Cortex of kidney (tissue), 1 donor: ENCODE measurements at places on chromosomes 16 and 17.

DNA sequence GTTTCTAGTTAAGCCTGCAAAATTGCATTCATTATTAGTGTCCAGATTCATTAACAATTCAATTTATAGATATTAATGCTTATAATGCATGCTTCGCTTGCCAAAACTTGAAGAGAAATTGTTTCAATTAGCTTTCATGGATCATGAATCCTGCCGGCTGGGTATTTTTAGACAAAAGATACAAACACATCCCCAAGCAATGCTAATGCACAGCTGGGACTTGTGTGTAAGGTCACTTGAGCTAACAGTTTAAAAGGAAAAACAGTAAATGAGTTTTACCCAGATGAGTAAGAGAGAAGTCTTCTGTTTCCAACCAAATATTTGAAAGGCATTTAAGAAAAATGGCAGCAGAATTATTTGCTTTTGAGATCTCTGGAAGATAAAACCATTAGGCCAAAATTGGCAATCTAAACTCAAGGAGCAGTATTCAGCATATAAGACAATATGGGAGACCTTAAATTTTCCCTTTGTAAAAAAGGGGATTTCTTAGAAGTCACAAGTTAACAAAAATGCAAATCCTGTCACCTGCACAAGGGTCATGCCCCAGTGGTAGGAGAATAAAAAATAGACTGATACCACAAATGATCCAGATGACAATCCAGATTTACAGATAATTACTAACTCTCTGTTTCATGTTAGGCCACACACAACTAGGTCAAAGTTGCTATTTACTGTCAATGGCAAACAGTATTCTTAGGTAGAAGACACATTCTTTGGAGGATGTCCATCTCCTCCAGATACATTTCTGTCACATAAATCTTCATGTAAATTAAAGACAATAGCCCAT lies 418.4 kb upstream of the PMFBP1 start:
- no peak for DNase-seq

DNA sequence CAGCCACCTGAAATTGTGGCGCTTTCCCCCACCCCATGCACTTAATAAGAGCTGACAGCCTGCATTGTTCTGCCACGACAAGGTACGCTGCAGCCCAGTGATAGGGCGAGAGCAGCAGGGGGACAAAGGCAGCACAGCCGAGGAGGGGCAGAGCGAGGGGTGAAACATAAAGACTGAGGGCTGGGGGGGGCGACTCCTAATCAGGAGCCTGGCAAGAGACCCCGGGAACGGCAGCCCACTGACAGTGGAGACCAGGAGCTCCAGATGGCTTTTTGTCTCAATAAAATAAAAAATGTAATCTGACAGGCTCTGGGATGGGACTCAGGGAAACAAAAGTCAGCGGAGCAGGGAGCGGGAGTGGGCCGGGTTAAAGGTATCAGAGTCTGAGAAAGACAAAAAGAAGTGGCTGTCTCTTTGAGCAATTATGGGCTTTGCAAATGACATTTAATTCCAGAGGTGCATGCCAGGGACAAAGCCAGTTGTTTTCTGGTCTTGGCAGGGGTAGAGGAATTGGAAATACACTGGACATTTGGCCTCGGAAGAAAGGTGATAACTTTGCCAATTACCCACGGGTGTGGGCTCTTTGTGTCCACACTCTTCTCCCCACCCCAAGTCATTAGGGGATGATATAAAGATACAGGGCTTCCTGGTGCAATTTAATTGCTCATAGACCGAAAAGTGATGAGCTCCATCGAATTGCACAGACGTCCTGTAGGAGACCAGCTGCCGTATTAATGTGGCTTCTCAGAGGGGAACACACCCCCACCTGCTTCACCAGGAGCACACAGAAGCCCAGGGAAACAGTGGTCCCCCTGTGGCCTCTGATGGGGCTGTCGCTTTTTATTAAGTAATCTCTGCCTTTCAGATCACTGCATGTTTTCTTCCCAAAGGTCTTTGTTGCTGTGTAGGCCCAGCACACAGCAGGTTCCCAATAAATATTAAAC lies 17.6 kb upstream of the CCDC182 start:
- DNase-seq = no peak

DNA sequence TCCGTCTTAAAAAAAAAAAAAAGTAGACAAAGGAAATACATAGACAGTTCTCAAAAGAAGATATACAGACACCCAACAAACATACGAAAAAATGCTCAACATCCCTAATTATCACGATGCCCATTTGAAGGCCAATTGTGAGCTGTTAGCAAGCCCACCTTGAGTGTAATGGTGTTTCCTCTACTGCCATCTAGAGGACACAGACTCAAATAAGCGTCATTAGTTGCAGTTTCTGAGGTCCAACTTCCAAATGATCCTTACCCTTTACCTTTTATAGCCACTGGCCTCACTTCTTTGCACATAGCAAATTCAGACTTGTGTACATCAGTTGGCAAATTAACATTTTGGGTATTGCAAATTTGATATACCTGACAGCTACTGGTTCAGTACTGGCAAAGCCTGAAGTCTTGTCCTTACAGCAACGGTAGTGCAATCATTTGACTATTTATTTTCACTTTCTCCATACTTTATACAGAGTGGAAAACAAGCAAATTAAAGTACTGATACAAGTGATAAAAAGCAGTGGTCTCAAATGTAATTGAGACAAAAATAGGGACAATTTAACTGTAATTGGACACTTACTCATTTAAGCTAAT lies 536.3 kb upstream of the EEF2KMT start:
- DNase-seq = no peak

DNA sequence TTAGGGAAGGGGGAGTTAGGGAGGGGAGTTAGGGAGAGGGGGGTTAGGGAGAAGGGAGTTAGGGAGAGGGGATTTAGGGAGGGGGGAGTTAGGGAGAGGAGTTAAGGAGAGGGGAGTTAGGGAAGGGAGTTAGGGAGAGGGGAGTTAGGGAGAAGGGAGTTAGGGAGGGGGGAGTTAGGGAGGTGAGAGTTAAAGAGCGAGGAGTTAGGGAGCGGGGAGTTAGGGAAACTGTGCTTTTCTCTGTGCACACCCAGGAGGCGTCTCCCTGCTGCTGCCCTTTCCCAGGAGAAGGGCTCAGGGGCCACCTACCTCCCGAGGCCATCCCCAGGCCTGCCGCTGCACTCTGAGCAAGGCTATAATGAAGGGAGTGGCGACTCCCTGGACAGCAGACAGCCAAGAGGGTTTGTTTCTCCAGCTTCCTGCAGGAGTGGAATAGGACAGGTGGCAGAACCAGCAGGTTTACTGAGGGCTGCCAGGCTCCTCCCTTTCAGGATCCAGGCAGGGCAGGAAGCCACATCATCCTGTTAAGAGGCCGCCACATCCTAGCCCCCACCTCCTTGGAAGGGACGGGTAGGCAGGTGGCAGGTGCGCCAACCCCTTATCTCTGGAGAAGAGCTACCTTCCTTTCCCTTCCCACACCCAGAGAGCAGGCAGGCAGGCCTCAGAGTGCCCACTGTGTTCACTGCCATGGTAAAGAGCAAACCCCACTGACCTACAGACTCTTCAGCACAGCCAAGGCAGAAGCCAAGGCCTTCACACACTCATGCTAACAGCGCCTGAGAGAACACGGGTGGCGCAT lies 4.3 kb downstream of the CANT1 start:
- no peak for DNase-seq

DNA sequence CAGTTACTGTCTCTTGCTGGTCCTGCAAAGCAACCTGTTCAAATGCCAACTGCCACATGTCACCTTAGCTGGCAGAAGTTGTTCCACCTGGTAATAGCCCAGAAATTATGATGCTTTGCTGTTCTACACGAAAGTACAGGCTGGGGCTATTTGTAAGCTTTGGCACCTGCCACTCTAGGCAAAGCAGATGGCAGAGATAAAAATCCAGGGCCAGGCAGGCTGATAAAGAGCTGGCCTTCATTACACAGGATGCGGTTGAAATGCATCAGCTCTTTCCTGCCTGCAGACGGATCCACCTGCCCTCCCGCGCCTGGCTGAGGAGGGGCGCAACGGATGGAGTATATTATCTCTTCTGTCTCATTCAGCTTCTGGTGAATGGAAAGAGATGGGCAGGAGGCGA lies 29.3 kb upstream of the KDM8 start:
- no peak for DNase-seq

GRCh38 chr16:89867918-89868317 lies 5.5 kb upstream of the TCF25 start:
- no peak for DNase-seq

- no peak for DNase-seq
Observed at GRCh38 chr17:73711184-73711583, 66.9 kb upstream of the SDK2 start.

- DNase-seq = no peak
Observed at GRCh38 chr17:79183293-79184158, 108.9 kb downstream of the ENGASE start.

GRCh38 chr16:62692685-62693084 lies 656.4 kb upstream of the CDH8 start:
- DNase-seq = no peak

- no peak for DNase-seq
Observed at GRCh38 chr17:74373838-74374606, 6.7 kb downstream of the GPR142 start.

GRCh38 chr16:67946128-67946569 lies 2.2 kb upstream of the LCAT start:
- no peak for DNase-seq

- DNase-seq = no peak
Observed at GRCh38 chr16:72677662-72678447, 370.1 kb downstream of the ZFHX3 start.

DNA sequence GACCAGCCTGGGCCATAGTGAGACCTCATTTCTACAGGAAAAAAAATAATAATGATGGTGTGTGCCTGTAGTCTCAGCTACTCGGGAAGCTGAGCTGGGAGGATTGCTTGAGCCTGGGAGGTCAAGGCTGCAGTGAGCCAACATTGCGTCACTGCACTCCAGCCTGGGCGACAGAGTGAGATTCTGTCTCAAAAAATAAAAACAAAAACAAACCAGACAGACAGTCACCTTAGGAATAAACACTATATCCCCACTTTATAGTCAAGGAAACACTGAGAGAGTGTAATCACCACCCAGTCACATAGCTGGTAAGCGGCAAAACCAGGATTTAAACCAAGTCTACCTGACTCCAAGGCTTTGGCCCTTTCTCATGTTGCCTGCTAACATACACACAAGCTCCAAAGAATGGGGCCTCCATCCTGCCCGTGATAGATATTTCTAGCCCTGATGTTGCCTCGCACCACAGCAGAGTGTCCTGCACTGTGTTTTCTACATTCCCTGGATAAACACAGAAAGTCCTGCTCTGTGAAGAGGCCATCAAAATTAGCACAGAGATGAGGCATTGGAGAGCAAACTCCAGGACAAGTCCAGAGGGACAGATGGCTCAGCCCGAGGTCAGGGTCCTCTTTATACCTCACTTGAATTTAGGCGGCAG lies 66.1 kb upstream of the SMURF2 start:
- DNase-seq = no peak
